ENCODE measurements at places on chromosomes 13 and 19.
A peak's percentile ranks its signal among the peaks of the same experiment; 100 is the strongest.

DNA sequence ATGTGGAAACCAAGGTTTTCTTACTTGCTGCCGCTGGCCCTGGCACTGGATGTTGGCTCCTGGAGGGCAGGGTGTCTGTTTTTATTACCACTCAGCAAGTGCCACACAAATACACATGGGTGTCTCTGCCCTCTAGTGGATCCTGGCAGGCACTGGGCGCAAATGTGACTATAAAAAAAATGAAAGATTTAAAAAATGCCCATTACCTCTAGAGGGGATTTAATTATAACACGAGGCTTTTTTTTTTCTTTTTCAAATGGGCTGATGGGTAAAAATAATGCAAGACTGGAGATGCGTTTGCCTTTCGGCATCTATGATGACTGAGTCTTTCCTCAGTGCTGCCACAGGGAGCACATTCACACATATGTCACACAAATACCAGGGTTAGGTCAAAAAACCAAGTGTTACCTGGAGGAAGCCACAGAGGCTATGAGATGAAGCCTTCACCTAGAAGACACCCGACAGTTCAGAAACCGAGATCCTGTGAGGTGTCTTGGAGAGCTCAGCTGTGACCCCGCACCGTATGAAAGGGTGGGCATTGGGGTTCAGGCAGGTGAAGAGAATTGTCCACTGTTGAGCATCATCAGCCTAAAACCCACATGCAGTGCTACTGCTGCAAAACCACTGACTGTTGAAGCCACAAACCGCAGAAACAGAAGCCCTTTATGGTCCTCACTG lies 25.7 kb downstream of the CHAMP1 start:
- no peak for DNase-seq

- DNase-seq, result no peak
Measured at GRCh38 chr13:110305949-110306339, 1.0 kb downstream of the COL4A1 start.

DNA sequence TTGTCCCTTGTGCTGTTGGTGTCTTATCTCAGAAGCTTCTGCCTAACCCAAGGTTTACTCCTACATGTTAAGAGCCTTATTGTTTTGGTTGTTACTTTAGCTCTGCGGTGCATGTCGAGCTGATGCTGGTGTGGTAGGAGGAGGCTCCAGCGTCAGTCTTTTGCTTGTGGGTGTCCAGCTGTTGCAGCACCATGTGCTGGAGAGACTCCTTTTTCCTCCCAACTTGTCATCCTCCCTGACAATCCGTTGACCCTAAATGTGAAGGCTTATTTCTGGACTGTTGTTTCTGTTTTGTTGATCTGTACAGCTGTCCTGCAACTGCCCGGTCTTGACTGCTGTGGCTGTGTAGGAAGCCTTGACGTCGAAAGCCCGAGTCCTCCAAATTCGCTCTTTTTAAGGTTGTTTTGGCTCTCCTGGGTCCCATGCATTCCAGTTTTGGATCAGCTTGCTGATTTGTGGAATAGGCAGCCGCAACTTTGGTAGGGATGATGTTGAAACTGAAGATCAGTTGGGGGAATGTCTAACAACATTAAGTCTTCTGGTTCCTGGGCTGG lies 15.3 kb downstream of the NAXD start:
- DNase-seq, result no peak

GRCh38 chr19:17511724-17512573 lies 500 bp downstream of the PGLS start:
- DNase-seq, result peak; percentile 72

All from esophagus squamous epithelium (tissue), 5 donors.